ENCODE measurements at places on chromosomes 5 and 9. TPM values are rescaled to one million over a fixed set of nuclear protein-coding genes. Genes with fewer than 3 reads are reported as not detected.

- DNase-seq = no peak
- H3K4me1 ChIP-seq = peaks cover 7% of the 10 kb centered on the region
- H3K36me3 ChIP-seq = peaks cover 3% of the 10 kb centered on the region
- H3K27ac ChIP-seq = no peak overlapping the region
- H3K4me3 ChIP-seq = no peak overlapping the region
- H3K27me3 ChIP-seq = no peaks in the 10 kb centered on the region
Observed at GRCh38 chr5:33711094-33711679, 180.6 kb downstream of the ADAMTS12 start.

GRCh38 chr5:143309661-143310431 lies 93.6 kb downstream of the NR3C1 start:
- H3K27me3 ChIP-seq = no peaks in the 10 kb centered on the region
- no peak for DNase-seq
- no peak overlapping the region for H3K4me3 ChIP-seq
- peaks cover 77% of the 10 kb centered on the region for H3K36me3 ChIP-seq
- no peak overlapping the region for H3K27ac ChIP-seq
- H3K4me1 ChIP-seq = peaks cover 6% of the 10 kb centered on the region

- no peaks in the 10 kb centered on the region for H3K36me3 ChIP-seq
- H3K27ac ChIP-seq = no peak overlapping the region
- H3K4me1 ChIP-seq = no peaks in the 10 kb centered on the region
- H3K27me3 ChIP-seq = no peaks in the 10 kb centered on the region
- no peak overlapping the region for H3K4me3 ChIP-seq
- DNase-seq = no peak
Observed at GRCh38 chr5:129670957-129671500, 76.9 kb upstream of the MINAR2 start.

- no peaks in the 10 kb centered on the region for H3K36me3 ChIP-seq
- no peaks in the 10 kb centered on the region for H3K27me3 ChIP-seq
- no peak overlapping the region for H3K27ac ChIP-seq
- no peak for DNase-seq
Observed at GRCh38 chr5:3740546-3741373, 145.1 kb downstream of the IRX1 start.

- no peaks in the 10 kb centered on the region for H3K27me3 ChIP-seq
- no peaks in the 10 kb centered on the region for H3K36me3 ChIP-seq
- H3K4me1 ChIP-seq = no peaks in the 10 kb centered on the region
- no peak for DNase-seq
- H3K27ac ChIP-seq = no peak overlapping the region
Observed at GRCh38 chr5:26942481-26942880, 95.9 kb downstream of the CDH9 start.

- no peaks in the 10 kb centered on the region for H3K4me1 ChIP-seq
- H3K27me3 ChIP-seq = no peaks in the 10 kb centered on the region
- DNase-seq = no peak
- H3K4me3 ChIP-seq = no peak overlapping the region
- H3K27ac ChIP-seq = no peak overlapping the region
Observed at GRCh38 chr5:6758706-6759105, 45.5 kb downstream of the TENT4A start.

DNA sequence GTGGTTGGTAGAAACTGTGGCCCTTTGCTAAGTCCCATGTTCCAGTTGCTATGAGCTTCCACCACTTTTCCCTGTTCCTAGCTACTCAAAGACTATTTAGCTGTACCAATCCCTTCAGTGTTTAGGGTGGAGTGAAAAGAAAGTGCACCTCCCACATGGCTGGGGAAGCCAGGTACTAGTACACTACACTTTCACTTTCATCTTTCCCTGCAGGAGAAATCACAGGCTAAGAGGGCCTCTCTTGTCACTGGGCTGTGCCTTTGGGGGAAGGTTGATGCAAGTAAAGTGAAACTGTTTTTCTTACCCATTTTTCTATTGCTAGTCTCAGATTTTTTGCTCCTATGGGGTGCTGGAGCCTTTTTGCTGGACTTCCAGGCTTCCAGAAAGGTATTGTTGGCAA lies 33.5 kb upstream of the CKS2 start:
- H3K4me1 ChIP-seq = peaks cover 25% of the 10 kb centered on the region
- H3K27me3 ChIP-seq = peaks cover 21% of the 10 kb centered on the region
- H3K36me3 ChIP-seq = peaks cover 7% of the 10 kb centered on the region
- H3K4me3 ChIP-seq = peak overlapping the region; percentile 67
- peak overlapping the region; percentile 62 for H3K27ac ChIP-seq

DNA sequence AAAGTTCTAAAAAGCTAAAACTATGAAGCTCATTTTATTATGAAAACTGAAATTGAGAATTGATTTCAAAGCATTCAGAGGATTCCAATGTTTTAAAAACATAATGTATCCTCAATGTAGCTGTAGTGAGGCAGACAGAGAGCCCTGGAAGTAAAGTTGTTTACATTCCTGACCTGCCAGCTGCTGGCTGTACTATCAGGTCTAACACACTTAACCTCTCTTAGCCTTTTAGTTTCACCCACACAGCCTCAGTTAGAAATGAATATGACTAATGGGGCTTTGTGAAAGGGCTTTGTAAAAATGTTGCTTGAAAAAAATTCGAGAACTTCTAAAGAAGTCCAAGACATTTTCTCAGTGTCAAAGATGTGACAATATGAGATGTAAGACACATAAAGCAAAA lies 122.6 kb downstream of the FBXL17 start:
- peaks cover 2% of the 10 kb centered on the region for H3K4me1 ChIP-seq
- no peaks in the 10 kb centered on the region for H3K27me3 ChIP-seq
- DNase-seq = no peak
- H3K4me3 ChIP-seq = no peak overlapping the region
- no peaks in the 10 kb centered on the region for H3K36me3 ChIP-seq
- no peak overlapping the region for H3K27ac ChIP-seq

DNA sequence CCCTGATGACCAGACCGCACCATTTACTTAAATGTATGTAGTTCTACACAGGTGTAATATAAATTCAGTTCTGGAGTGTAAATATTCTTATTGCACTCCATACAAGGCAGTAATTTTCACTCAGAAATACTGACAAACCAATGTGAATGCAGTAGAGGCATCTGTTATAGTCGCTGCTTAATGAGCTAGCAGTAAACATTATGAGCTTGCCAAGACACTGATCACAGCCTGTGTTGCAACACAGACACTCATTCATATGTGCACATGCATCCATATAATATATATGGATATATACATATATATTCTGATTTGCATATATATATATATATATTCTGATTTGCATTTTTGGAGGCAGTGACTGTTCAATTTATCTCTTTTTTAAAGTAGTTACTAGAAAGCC lies 435.1 kb upstream of the ST8SIA4 start:
- DNase-seq = no peak
- no peaks in the 10 kb centered on the region for H3K4me1 ChIP-seq
- H3K27ac ChIP-seq = no peak overlapping the region
- H3K36me3 ChIP-seq = no peaks in the 10 kb centered on the region

- H3K27me3 ChIP-seq = peaks cover 7% of the 10 kb centered on the region
- no peak for DNase-seq
- no peak overlapping the region for H3K27ac ChIP-seq
- no peaks in the 10 kb centered on the region for H3K4me1 ChIP-seq
- no peak overlapping the region for H3K4me3 ChIP-seq
Observed at GRCh38 chr5:2142456-2142954, 259.8 kb upstream of the IRX4 start.

- H3K27me3 ChIP-seq = no peaks in the 10 kb centered on the region
- no peak overlapping the region for H3K4me3 ChIP-seq
- no peak for DNase-seq
- peak overlapping the region; percentile 21 for H3K27ac ChIP-seq
Observed at GRCh38 chr5:39146831-39147540, 72.4 kb downstream of the FYB1 start.

- H3K4me1 ChIP-seq = peaks cover 33% of the 10 kb centered on the region
- no peaks in the 10 kb centered on the region for H3K27me3 ChIP-seq
- peaks cover 34% of the 10 kb centered on the region for H3K36me3 ChIP-seq
- peak; percentile 52 for DNase-seq
- peak overlapping the region; percentile 33 for H3K4me3 ChIP-seq
Observed at GRCh38 chr9:92097997-92098482, 17.2 kb downstream of the SPTLC1 start.

GRCh38 chr5:101663543-101663942 lies 632.5 kb downstream of the SLCO4C1 start:
- H3K27me3 ChIP-seq = no peaks in the 10 kb centered on the region
- H3K4me3 ChIP-seq = no peak overlapping the region
- no peaks in the 10 kb centered on the region for H3K4me1 ChIP-seq
- no peak for DNase-seq
- H3K27ac ChIP-seq = no peak overlapping the region

DNA sequence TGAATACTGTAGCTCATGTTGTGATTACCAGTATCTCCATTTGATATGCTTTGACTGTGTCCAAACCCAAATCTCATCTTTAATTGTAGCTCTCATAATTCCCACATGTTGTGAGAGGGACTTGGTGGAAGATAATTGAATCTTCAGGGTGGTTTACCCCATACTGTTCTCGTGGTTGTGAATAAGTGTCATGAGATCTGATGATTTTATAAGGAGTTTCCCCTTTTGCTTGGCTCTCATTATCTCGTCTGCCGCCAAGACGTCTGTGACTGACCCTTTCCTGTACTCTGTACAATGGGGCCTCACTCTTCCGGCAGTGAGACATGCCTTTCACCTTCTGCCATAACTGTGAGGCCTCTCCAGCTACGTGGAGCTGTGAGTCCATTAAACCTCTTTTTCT lies 59.3 kb downstream of the TRIO start:
- peaks cover 11% of the 10 kb centered on the region for H3K27me3 ChIP-seq
- peaks cover 2% of the 10 kb centered on the region for H3K4me1 ChIP-seq
- no peaks in the 10 kb centered on the region for H3K36me3 ChIP-seq
- no peak overlapping the region for H3K4me3 ChIP-seq

GRCh38 chr5:91928754-91929521 lies 545.8 kb upstream of the ARRDC3 start:
- no peaks in the 10 kb centered on the region for H3K36me3 ChIP-seq
- H3K4me1 ChIP-seq = no peaks in the 10 kb centered on the region
- no peak overlapping the region for H3K4me3 ChIP-seq
- no peak for DNase-seq
- no peak overlapping the region for H3K27ac ChIP-seq

- H3K27me3 ChIP-seq = no peaks in the 10 kb centered on the region
- no peak overlapping the region for H3K4me3 ChIP-seq
- no peak overlapping the region for H3K27ac ChIP-seq
- peaks cover 7% of the 10 kb centered on the region for H3K4me1 ChIP-seq
- DNase-seq = no peak
- peaks cover 52% of the 10 kb centered on the region for H3K36me3 ChIP-seq
Observed at GRCh38 chr9:2082772-2083171, 67.6 kb downstream of the SMARCA2 start.

DNA sequence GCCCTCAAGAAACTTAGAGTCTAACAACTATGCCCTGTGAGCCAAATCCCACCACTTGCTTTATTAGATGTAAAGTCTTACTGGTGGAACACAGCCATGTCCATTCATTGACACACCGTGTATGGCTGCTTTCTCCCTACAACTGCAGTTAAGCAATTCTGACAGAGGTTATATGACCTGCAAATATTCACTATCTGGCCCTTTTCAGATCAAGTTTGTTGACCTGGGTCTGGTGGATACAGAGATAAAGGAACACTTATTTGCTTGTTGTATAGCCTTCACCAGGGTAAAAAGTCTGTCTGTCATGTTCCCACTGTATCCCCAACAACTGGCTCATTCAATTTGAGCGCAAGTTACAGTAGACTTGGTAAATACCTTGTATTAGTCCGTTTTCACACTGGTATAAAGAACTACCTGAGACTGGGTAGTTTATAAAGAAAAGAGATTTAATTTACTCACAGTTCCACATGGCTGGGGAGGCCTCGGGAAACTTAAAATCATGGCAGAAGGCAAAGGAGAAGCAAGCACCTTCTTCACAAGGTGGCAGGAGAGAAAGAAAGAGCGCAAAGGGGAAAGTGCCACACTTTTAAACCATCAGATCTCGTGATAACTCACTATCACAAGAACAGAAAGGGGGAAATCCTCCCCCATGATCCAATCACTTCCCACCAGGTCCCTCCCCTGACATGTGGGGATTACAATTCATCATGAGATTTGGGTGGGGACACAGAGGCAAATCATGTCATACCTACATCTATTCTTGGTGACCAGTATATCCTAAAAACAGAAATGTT lies 27.9 kb downstream of the DEPDC1B start:
- no peak overlapping the region for H3K27ac ChIP-seq
- no peaks in the 10 kb centered on the region for H3K4me1 ChIP-seq
- H3K36me3 ChIP-seq = no peaks in the 10 kb centered on the region
- no peaks in the 10 kb centered on the region for H3K27me3 ChIP-seq

DNA sequence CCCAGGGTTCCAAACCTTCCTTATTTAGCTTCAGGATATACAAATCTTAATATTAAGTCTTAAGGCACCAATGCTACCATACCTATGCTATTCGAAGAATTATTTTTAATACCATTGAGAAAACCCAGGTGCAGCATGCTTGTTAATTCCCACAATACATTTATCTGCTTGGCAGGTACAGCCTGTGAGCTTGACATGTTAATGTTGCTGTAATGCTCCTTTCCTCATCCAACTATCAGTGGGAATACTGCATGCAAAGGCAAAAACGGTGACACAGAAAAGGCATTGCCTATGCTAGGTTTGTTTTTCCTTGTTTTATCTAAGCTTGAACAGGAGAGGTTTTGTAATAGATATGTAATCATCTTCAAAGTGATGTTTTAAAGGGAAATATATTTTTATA lies 135.7 kb upstream of the COX7C start:
- H3K4me1 ChIP-seq = no peaks in the 10 kb centered on the region
- H3K27ac ChIP-seq = no peak overlapping the region

- DNase-seq = no peak
- H3K27ac ChIP-seq = no peak overlapping the region
- peaks cover 3% of the 10 kb centered on the region for H3K4me1 ChIP-seq
- H3K4me3 ChIP-seq = no peak overlapping the region
Observed at GRCh38 chr5:159451197-159452052, 121.1 kb upstream of the IL12B start.

GRCh38 chr9:127873223-127873691 lies 4.2 kb downstream of the AK1 start:
- H3K4me3 ChIP-seq = no peak overlapping the region
- H3K36me3 ChIP-seq = peaks cover 1% of the 10 kb centered on the region
- no peak for DNase-seq
- H3K27ac ChIP-seq = no peak overlapping the region

- no peak for DNase-seq
- H3K27ac ChIP-seq = peak overlapping the region; percentile 58
- peak overlapping the region; percentile 38 for H3K4me3 ChIP-seq
- H3K4me1 ChIP-seq = peaks cover 49% of the 10 kb centered on the region
- H3K36me3 ChIP-seq = peaks cover 24% of the 10 kb centered on the region
Observed at GRCh38 chr5:62296998-62297397, 9.0 kb upstream of the KIF2A start.

The GPR150 gene
- total RNA-seq = 1.0 TPM

The PRDM9 gene
- not detected for total RNA-seq

The CARD9 gene
- 0.61 TPM for total RNA-seq

The CMYA5 gene
- 0.22 TPM for total RNA-seq

The GARIN3 gene
- total RNA-seq = not detected

The STC2 gene
- 10.9 TPM for total RNA-seq

The RNF180 gene
- not detected for total RNA-seq

The UBE2QL1 gene
- not detected for total RNA-seq

The PCDHA7 gene
- total RNA-seq = not detected

The FCN2 gene
- total RNA-seq = not detected

The SLC34A3 gene
- total RNA-seq = not detected

The LECT2 gene
- total RNA-seq = not detected

The RNF183 gene
- 0.37 TPM for total RNA-seq

The NR4A3 gene
- total RNA-seq = 1.2 TPM

The LHX3 gene
- not detected for total RNA-seq

The EIF4E1B gene
- total RNA-seq = not detected

The WNT8A gene
- not detected for total RNA-seq

The PRRT1B gene
- total RNA-seq = not detected

Measured in activated naive CD8-positive, alpha-beta T cell treated with anti-CD3 and anti-CD28 coated beads, Interleukin-2, amount 10 ng/mL, durations not matched to agents 7 days and 5 days (primary cell).